ENCODE measurements at places on chromosomes 6 and 20. TPM values are rescaled to one million over a fixed set of nuclear protein-coding genes. Genes with fewer than 3 reads are reported as not detected.

DNA sequence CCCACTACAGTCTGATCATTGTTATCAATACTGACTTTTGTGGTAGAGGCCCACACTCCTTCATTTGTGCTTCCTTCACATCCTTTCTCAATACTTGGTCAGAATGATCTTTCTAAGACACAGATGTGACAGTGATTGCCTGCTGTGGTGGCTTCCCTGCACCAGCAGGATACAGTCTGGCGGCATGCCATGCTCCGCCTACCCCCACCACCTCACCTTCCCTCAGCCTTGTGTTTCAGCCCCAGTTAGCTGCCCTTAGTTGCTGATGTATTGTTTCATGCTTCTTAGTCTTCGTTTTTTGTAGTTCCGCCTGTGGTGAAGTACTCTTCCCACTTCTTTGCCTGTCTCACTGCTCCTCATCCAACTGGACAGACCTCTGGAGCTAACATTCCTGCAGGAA is 10.9 kb downstream of the LRRC1 start:
- DNase-seq: no peak

DNA sequence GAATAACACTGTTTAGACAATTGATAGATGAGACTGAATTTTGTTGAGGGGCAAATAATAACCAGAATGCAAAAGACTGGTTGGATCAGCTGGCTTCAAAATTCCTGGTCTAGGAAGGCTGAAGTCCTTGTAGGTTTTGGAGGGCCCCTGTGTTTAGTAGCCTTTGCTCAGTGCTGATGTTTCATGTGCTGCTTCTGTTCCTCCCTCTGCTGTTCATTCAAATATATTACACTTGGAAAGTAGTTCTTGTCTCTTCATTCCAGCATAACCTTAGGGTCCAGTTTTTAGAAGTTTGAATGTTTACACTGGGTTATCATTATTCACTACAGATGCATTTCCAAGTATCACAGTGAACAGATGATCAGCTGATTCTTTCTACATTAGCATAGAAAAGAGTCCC is 72.5 kb downstream of the FLRT3 start:
- DNase-seq: no peak

DNA sequence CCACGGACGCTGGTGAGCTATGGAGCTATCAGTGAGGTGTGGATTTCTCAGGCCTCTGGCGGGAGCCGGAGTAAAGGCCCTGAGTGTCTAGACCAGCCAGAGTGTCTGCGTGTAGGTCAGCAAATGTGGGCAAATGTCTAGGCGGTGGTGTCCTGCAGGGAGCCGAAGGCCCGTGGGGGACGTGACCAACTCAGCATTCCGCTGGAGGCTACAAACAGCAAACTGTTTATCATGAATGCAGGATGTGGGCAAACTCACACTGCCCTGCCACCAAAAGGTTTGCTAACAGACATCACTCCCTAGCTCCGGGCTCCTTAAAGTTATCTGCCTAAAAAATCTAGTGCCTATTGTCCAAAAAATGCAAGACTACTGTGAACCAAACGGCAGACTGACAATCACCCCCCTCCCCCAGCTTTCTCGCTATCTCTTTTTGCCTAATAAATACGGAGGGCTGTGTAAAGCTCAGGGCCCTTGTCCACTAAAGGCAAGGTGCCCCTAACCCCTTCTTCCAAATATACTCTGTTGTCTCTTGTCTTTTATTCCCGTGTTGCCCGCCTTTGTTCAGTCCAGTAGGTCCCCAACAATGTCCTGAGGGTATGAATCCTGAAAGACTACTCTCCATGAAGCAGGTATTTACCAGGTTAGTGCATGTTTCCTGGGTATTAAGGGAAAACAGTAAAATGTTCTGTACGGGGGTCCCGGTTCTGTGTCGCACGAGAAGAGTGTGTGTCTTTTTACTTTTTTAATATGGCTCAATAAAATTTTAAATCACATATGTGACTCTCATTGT is 29.0 kb upstream of the AFDN start:
- no peak for DNase-seq

- DNase-seq: peak; percentile 53
Observed at GRCh38 chr6:158799051-158799792, 19.9 kb downstream of the EZR start.

GRCh38 chr6:50007819-50008218 is 14.0 kb downstream of the DEFB110 start:
- no peak for DNase-seq

GRCh38 chr20:8301655-8302054 is 169.6 kb downstream of the PLCB1 start:
- no peak for DNase-seq

DNA sequence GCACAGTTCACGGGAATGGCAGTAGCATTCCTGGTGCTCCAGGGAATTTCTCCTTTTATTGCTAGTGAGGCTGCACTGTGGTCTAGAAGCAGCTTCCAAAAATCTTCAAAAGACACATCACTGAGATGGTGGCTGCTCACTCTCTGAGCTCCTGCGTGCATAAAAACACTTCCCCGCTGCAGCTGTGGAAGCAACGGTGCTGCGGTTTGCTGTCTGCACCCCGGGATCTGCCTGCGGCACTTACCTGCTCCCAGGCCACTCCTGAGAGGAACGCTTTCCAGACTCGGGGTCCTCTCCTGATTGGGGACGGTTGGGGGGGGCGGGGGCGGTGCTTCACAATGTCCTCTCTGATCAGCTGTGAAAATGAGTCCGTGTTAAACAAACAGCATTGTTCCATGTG is 77.9 kb downstream of the TMEM242 start:
- DNase-seq: peak; percentile 24

- DNase-seq: no peak
Observed at GRCh38 chr6:77774457-77774856, 121.6 kb downstream of the MEI4 start.

DNA sequence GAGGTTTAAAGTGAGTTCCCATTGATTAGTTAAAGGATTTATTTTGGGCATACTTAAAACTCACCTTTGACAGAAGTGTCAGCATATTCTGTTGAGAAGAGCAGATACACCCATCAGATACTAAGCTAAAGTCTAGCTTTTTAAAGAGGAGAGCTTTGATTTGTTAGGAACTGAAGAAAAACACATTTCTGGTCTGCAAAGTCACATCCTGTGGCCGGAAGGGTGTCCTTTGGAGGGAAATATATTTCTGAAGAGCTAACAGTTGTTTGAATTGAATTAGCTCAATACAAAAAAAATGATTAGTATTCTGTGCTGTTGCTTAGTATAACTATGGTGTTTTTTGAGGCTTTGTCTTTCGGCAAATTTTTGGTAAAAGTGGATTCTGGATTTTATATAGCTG is 302.7 kb downstream of the RFPL4B start:
- no peak for DNase-seq

GRCh38 chr6:166942393-166943168 is 13.8 kb downstream of the RNASET2 start:
- DNase-seq: no peak

GRCh38 chr6:36594816-36595643 is 868 bp downstream of the SRSF3 start:
- DNase-seq: no peak

GRCh38 chr6:54106727-54107126 is 4.5 kb upstream of the MLIP start:
- DNase-seq: no peak

DNA sequence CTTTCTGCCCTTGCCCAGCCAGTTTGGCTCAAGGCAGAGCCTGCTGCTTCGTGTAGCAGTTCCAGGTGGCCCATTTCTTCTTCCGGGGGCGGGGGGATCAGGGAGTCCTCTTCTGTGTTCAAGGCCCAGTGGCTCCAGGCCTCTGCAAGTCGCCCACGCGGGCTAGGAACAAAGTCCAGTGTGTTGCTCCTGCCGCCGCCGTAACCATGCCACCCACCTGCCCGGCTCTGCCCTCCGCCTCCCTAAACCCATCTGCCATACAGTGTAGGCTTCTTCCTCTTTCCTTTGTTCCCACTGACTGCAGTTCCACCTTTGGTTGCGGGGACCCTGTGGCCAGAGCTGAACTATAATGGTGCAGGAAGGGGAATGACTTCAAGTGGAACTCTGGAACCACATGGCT is 43.9 kb upstream of the SRF start:
- DNase-seq: no peak

DNA sequence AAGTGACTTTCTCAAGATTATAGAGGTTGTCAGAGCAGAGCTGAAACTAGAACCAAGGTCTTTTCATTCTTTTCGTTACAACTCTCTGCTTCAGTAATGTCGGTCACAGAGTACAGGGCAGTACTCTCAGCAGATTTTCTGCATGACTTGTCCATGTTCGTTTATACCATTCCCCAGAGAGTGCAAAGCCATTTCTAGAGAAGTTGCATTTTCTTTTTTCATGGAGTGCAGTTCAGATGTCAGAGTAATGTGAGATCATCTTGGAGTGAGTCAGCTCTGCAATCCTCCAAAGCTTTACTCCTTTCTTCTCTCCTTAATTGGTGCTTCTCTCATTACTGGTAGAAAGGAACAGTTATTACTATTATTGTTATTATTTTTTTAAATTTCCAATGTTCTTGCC is 115.6 kb upstream of the B3GAT2 start:
- no peak for DNase-seq

- no peak for DNase-seq
Observed at GRCh38 chr6:92231171-92231701, 1188.1 kb downstream of the EPHA7 start.

- DNase-seq: no peak
Observed at GRCh38 chr20:37564388-37565133, 36.9 kb upstream of the BLCAP start.

GRCh38 chr6:78599526-78599925 is 267.8 kb upstream of the IRAK1BP1 start:
- DNase-seq: no peak

GRCh38 chr6:30459145-30459544 is 30.2 kb upstream of the HLA-E start:
- DNase-seq: no peak

DNA sequence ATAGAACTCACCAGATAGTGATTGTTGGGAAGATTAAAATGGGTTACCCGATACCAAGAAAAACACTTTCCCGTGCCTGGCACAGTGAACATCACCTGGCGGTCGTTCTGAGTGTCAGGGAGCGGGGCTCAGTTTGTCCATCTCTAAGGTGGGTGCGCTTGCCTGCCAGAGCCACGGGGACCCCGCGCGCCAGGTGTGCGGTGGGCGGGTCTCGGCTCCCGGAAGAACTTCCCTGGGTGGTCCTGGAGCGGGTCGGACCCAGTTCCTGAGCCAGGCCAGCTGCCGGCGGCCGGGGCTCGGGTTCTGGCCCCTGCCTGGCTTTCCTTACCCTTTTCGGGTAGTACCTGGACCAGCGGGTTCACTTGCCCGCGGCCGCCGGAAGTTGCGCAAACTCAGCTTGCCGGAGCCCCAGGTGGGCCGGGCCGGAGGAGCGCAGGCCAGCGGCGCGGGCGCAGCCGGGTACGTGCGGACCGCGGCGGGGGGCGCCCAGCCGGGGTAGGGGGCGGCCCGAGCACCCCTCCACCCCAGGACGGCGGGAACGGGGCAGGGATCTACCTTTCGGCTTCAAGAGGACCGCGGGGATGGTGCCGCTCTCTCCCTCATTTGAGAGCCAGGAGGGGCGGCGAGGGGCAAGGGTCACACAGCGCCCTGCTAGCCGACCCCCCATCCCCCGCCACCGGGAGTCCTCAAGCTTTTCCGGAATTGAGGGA is 7.5 kb downstream of the FAM110A start:
- no peak for DNase-seq

- peak; percentile 33 for DNase-seq
Observed at GRCh38 chr20:2671977-2672376, 8.0 kb upstream of the IDH3B start.

DNA sequence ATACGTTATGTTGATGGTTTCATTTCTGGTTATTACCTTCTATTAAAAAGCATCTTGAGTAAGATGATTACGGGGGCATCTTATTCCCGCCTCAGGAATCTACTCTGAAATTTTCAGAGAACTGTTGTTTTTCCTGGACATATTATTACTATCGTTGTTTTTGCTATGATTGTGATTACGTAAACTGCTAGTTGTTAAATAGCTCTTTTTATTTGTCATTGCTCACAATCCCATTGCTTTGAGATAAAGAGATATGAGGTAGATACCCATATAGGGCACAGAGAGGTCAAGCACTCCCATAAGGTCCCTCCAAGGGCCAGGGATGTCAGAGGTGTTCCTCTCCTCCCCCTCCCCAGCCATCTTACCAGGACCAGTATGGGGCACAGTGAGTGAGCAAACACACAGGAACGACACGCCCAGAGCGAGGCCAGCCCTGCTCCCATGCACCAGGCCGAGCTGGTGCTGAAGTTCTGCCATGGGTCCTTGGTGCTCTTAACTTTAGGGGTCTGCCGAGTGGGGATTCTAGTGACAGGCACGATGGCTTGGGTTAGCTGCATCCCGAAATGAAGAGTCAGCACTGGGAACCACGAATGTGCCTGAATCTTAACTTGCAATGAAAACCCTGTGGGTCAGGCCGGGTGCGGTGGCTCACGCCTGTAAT is 49.9 kb downstream of the PRDM1 start:
- no peak for DNase-seq

DNA sequence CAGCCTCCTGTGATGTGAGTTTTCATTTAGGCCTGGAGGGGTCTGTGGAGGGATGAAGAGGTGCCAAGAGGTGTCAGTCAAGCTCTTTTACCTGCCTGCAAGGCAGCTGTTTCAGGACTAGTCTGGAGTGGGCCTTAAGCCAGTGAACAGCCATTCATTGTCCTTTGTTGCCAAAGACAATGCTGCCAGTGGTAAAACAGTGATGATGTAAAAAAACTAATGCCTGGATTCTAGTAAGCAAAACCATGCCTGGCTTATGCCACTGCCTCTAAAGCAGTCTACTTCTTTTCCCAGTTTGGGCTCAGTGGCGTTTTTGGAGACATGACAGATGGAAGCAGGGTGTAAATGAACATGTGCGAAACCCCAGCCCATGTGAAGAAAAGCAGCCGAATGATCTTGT is 93.5 kb upstream of the KCNK16 start:
- no peak for DNase-seq

GRCh38 chr20:43682446-43682845 is 15.5 kb downstream of the MYBL2 start:
- no peak for DNase-seq

DNA sequence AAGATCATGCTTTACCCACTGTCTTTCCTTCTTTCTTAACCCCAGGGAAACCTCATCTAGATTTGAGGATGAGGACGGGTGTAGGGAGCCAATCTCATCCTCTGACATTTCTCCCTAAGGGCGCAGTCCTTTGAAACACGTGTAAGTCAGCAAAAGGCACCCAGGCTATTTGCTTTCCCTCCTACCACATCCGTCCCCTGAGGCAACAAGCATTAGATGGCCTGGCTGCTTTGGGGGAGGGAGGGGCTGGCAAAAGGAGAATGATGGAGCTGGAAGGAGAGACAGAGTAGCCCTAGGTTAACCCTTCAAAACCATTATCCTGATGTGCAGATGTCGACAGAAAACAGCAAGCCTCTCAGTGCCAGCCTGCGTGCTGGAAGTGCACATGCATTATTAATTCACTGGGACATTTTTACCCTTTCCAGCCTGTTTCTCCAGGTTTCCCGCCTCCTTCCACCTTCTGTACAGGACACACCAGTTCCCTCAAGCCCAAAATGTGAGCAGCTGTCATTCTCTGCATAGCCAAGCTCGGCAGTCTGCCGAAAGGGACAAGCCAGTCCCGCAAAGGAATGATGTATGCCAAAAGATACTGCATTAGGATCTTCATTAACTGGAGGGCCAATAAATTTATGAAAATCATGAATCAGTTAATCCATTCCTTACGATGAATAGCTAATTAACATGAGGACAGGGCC is 547.2 kb downstream of the CD83 start:
- no peak for DNase-seq

CST5 gene
- not detected for total RNA-seq

SPTLC3 gene
- 12.1 TPM for total RNA-seq

LAMP5 gene
- 0.18 TPM for total RNA-seq

RPS6KA2 gene
- total RNA-seq: 52.7 TPM

TAF4 gene
- 19.5 TPM for total RNA-seq

ZNF334 gene
- total RNA-seq: 3.9 TPM

TBX18 gene
- 75.2 TPM for total RNA-seq

SLC17A4 gene
- total RNA-seq: not detected

C6orf163 gene
- 5.6 TPM for total RNA-seq

ZNF831 gene
- 0.68 TPM for total RNA-seq

IMPG1 gene
- total RNA-seq: 0.15 TPM

All from aorta (tissue), 5 donors.